ENCODE measurements at places on chromosomes 11 and 22.

DNA sequence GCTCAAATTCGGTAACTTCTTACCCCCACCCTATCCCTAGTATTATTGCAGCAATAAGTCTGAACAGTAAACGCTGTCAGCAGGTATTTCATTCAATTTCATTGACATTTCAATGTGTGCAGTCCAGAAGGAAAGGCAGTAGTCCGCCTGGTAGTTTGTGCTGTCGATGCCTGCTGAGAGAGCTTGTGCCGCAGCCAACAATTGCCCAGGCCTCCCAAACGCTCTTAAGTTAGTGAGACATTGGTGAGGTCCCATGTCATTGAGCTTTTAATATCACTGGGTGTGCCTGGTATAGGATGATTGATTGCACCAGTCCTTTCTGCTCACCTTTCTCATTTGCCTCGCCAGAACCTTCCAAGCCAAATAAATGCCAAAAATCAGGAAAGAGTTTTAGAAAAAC, 28.1 kb downstream of the ALKBH3 start:
- no peak for DNase-seq

- no peak for DNase-seq
Measured at GRCh38 chr22:47594836-47595521, 832.5 kb downstream of the TBC1D22A start.

GRCh38 chr11:44219830-44220796, 89.8 kb downstream of the ALX4 start:
- no peak for DNase-seq

GRCh38 chr11:132792341-132793140, 739.8 kb downstream of the OPCML start:
- no peak for DNase-seq

DNA sequence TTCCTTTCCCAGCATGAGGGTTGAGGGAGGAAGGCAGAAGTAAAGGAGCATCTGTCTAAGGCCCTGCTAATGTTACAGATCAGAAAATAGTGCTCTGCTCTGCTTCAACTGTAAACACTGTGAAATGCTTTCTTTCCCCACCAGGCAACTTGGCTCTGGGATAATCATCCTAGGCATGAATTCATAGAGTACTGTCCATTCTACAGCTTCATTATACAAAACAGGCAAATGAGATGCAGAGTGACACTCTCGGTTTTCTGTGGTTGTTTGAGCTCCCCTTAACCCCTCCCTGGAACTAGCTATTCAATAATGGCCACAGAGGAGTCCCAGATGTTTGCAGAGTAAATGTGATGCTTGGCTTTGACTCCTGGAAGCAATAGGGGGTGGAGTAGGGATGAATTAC, 184.3 kb upstream of the CTSC start:
- DNase-seq = no peak

DNA sequence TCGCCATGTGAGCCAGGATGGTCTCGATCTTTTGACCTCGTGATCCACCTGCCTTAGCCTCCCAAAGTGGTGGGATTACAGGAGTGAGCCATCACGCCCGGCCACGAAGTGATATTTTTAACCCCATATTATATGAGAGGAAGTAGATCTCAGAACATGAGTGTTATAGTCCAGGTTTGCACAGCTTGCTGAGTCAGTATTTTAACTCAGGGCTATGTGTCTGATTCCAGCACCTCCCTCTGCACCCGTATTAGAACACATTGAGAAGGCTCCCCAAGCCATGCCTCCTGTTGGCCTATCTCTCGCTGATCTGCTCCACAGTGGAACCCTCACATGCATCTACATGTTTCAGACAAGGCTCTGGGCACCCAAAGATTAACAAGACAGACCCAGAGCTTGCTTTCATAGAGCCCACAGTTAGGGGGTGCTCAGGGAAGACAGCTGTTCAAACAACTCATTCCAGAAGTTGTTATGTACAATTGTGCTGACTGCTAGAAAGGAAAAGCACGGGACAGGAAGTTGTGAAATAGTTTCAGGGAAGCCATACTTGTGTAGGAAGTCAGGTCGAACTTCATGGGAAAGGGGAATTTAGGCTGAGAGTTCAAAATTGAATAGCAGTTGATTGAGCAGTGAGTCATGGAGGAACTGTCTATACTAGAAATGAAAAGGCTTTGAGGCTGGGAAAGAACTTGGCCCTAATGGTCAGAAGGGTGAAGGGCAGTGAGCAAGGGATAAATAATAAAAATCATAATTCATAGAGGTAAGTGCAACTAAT, 49.3 kb upstream of the CLPB start:
- no peak for DNase-seq

DNA sequence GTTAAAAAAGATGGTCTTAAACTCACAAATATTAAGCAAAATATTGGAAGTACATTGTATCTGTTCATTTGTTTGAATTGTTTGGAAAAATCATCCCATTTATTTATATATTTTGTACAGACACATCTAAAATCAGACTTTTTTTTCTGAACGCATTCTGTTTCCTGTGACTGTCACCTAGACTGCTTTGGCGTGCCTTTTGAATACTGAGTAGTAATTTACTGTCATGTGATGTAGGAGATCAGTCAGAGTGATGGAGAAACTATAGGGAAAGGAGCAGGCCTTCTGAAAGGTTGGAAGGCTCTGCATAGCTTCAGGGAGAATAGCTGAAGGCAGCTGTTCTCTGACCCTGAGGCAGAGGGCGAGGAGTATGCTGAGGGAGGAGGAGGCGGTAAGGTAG, 452.0 kb upstream of the ARHGAP42 start:
- no peak for DNase-seq

DNA sequence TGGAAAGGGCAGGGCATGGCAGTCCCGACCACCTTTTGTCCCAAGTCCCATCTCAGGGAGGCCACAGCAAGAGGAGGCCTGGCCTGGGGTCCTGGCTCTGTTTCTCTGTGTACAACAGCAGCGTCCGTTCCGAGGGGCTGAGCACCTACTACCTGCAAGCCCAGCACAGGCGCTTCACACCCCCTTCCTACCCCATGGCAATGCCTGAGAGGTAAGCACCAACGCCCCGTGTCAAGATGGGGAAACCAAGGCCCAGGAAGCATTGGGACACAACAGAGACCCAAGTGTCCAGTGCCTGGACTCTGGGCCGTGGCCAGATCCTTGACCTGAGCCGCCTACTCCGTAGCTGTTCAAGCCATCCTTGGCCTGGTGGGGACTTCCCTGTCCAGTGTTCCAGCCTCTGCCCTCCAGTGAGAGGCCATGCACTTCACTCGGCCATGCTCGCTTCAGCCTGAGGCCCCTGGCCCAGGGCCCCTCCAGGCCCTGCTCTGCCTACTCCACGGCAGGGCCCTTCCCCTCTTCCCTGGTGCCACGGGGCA, 14.3 kb upstream of the TCF20 start:
- DNase-seq = no peak

DNA sequence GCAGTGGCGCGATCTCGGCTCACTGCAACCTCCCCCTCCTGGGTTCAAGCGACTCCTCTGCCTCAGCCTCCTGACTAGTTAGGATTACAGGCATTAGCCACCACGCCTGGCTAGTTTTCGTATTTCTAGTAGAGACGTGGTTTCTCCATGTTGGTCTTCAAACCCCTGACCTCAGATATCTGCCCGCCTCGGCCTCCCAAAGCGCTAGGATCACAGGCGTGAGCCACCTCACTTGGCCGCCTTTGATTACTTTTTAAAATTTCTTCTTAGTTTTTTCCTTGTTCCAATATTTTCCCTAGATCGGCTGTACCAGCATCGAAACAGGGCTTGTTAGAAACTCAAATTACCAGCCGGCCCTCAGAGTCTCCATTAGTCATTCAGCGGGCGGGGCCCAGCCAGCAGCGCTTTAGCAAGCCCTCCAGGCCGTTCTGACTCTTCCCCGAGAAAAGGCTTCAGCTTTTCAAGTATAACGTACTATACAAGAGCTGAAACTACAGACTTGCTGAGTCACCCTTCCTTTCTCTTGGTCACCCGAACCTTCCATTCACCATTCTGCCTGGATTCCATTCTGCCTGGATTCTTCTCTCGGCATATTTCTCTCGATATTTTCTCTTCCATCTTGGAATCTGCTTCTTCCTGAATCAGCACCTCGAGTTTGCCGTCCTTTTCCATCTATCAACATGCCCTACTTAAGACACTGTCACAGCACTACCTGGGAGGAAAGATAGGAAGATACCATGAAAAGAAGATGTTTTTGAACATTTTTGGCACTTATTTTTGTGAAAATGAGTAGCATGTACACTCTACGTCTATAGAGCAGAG, 6.7 kb upstream of the CAPRIN1 start:
- peak; percentile 2 for DNase-seq

GRCh38 chr11:36564376-36565030, 3.3 kb upstream of the RAG1 start:
- DNase-seq = no peak

DNA sequence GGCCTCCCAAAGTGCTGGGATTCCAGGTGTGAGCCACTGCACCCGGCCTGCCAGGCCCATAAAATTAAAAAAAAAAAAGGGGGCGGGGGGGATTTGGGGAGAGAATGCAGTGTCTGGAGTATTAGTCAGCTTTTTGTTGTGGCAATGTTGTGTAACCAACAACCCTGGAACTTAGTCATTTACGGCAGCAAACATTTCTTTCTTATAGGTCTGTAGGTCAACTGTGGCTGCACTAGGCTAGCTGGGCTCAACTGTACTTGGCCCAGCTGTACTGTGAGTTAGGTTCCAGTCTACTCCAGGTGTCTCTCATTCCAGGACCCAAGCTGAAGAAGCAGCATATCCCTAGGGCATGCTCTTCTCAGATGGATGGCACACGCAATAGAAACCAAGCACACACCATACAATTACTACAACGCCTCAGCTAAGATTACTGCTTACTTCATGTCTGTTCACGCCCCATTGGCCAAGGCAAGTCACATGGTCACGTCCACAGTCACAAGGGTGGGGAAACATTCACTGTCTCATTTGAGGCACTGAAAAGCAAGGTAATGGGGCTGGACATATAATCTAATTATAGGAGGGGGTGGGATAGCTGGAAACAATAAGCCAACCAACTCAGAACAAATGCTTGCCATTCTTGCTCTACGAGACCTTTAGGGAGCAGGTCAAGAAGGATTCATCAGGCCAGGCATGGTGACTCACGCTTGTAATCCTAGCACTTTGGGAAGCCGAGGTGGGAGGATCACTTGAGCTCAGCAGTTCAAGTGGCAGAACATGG, 10.4 kb upstream of the SPINDOC start:
- DNase-seq = no peak

GRCh38 chr11:113449743-113450142, 25.5 kb downstream of the DRD2 start:
- no peak for DNase-seq

DNA sequence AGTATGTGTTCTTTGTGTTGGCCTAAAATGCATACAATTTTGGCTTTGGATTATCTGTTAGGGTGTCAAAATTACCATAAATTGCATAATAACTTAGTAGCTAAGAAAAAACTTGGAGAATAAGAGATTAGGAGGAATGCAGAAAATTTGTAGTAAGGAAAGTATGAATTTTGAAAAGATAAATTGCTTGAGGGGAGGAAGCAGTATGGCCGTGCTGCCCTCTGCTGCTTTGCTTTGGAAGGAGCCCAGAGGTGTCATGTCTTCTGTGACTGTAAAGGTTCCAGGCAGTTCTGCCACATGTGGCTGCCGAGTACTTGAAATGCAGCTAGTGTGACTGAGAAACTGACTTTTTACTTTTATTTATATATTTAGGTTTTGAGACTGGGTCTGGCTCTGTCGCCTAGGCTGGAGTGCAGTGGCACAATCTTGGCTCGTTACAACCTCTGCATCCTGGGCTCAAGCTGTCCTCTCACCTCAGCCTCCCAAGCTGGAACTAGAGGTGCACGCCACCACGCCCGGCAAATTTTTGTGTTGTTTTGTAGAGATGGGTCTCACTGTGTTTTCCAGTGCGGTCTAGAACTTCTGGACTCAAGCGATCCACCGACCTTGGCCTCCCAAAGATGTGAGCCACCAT, 1.8 kb downstream of the ADSL start:
- DNase-seq = no peak

DNA sequence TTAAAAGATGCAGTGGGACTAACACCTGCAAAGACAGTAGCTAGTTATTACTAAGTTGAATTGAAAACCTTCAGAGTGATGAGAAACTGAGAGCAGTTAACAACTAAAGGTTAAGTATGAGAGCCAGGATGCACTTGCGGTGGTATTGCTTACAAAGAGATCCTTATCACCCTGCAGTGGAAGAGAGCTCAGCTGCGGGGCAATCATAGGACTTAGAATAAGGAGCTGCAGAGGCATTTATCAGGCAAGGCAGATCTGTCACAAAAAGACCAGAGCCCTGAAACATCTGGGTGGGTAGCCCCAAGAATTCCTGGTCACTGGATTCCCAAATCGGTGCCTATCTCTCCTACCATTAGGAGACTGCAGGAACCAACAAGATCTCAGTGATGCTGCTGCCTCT, 34.3 kb upstream of the CFAP300 start:
- DNase-seq = no peak

DNA sequence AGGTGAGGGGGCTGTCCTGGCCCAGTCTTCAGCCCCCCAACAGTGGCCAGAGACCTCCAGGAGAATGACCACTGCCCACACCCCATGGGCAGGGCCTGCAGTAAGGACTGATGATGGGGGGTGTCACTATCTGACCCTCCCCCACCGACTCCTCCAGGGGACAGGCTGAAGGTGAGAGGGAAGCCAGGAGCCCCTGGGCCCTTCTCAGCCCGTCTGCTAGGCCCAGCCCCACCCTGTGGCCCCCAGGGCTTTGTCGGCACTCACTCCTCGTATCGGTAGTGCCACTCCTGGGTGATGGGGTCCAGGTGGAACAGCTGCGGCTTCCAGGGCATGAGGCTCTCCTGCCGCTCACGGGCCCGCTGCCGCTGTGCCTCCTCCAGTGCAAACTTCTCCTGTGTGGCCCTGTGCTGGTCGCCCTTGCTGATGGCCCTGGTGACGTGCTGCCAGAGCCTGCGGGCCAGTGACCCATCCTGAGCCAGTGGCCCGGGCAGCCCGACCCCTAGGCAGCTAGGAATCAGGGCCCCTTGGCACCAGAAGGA, 35.4 kb upstream of the CARS1 start:
- no peak for DNase-seq

- DNase-seq = no peak
Measured at GRCh38 chr22:49906799-49907290, 11.4 kb downstream of the ALG12 start.

- no peak for DNase-seq
Measured at GRCh38 chr22:34102633-34103032, 182.4 kb upstream of the LARGE1 start.
